Glutamatergic neuron (in vitro differentiated cells): ENCODE measurements at places on chromosomes 3 and 15. TPM values are rescaled to one million over a fixed set of nuclear protein-coding genes. Genes with fewer than 3 reads are reported as not detected.

Gene DUOXA2
- not detected for total RNA-seq

DNA sequence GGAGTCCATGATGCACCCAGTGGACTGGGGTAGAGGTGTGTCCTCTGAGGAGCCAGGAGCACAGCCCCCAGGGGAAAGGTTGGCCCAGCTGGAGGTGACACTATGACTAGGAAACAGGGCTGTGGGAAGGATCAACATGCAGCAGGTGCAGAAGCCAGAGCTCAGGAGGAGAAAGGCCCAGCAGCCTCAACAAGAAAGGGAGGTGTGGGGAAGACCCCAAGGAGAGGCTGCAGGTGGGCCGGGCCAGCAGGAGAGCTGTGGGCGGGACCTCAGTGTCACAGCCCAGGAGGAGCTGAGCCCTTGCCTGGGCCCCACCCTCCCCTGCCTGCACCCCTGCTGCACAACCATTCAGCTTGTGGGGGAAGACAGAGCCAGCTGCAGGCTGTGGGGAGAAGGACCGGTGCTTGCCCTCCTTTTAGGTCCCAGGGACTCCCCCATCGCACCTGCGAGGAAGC, 18.4 kb upstream of the KLF13 start:
- H3K27me3 ChIP-seq = peaks cover 24% of the 10 kb centered on the region
- no peak for DNase-seq

Gene P2RY14
- not detected for total RNA-seq

Gene ANKUB1
- total RNA-seq = not detected

Gene CA12
- not detected for total RNA-seq

DNA sequence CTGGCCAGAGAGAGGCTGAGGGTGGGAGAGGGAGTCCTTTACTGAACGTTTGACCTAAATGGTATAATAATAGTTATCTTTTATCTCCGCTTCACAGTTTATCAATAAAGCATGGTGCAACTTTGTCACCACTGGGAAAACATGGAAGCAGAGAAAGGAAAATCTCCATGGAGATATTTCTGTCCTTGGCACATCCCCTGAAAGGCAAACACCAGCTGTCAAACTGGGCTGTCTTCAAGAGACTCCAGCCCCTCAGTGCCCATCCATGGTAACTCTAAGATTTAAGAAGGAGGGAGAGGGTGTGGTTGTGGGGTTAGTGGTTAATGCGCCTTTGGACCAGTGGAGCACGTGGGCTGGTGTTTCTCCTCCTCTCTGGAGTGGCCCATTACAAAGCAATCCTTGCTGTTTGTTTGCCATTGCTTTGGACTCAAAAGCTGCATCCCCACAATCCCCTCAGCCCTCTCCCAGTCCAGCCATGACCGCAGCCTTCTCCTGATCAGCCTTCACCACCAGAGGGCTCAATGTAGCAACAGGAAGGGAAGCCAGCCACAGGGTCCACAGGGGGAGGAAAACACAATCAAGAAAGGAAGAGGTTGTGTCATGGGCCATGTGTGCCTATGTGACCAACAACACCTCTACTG, 38.2 kb upstream of the FAM174B start:
- H3K4me1 ChIP-seq = no peaks in the 10 kb centered on the region
- H3K27me3 ChIP-seq = no peaks in the 10 kb centered on the region
- H3K4me3 ChIP-seq = no peak overlapping the region
- peaks cover 22% of the 10 kb centered on the region for H3K36me3 ChIP-seq

DNA sequence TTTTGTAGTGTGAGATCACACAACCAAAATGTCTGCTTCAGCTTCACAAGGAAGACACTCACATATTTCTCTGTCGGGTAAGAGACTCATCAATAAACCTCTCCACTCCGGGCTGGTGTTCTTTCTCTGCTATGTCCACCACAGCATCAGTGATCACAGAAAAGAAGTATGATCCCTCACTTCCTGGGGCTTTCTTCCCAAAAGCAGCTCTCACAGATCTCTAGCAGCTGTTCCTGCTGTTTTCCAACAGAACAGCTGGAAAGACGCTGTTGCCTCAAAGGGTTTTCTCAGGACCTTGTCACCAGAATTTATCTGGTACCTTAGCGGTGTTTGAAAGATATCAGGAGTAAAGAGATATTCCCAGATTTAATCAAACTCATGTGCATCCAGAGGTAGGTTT, 46.4 kb downstream of the GATM start:
- no peak overlapping the region for H3K4me3 ChIP-seq
- H3K27me3 ChIP-seq = no peaks in the 10 kb centered on the region
- no peak for DNase-seq
- H3K36me3 ChIP-seq = no peaks in the 10 kb centered on the region

- peaks cover 16% of the 10 kb centered on the region for H3K4me1 ChIP-seq
- H3K27me3 ChIP-seq = no peaks in the 10 kb centered on the region
- no peak overlapping the region for H3K4me3 ChIP-seq
Measured at GRCh38 chr15:78012643-78013077, 64.9 kb downstream of the TBC1D2B start.

DNA sequence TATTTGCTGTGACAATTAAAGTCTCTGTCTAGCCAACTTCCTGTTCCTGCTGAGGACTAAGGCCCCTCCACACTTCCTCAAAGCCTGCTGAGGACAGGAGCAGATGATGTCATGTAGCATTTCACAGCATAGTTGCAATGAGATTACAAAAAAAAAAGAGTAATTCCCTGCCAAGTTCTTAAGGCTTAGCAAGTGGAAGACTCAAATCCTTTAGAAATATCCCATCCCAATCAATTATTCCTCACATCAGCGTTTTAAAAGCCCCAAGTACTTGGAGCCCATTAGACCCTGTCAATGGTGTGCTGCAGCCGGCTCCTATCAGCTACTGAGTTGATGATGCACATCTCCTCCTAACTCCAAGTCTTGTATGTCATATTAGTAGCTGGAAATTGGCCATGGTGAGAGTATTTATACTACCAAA, 51.7 kb downstream of the TRANK1 start:
- no peaks in the 10 kb centered on the region for H3K27me3 ChIP-seq
- no peaks in the 10 kb centered on the region for H3K36me3 ChIP-seq
- H3K4me1 ChIP-seq = peaks cover 5% of the 10 kb centered on the region
- DNase-seq = no peak

Gene CLASP2
- total RNA-seq = 384 TPM

DNA sequence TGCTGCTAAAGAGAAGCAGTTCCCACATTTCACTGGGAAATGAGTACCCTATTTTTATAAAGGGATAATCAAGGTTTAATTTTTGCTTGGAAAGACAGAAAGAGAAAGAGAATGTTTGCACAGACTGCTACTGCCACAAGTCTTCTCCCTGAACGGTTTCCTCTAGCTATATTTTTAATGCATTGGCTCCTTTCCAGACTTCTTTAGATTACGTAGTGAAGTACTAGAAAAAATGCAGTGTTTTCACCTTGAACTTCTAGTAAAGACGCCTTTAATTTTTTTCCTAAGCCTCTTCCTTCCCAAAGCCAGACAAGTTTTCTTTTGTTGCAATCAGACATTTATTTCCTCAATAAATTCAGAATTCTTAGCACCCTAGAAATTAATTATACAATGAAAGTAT, 248.3 kb upstream of the CCDC54 start:
- H3K36me3 ChIP-seq = no peaks in the 10 kb centered on the region
- no peak overlapping the region for H3K4me3 ChIP-seq
- no peak overlapping the region for H3K27ac ChIP-seq
- no peak for DNase-seq
- H3K27me3 ChIP-seq = no peaks in the 10 kb centered on the region

Gene GADL1
- not detected for total RNA-seq

DNA sequence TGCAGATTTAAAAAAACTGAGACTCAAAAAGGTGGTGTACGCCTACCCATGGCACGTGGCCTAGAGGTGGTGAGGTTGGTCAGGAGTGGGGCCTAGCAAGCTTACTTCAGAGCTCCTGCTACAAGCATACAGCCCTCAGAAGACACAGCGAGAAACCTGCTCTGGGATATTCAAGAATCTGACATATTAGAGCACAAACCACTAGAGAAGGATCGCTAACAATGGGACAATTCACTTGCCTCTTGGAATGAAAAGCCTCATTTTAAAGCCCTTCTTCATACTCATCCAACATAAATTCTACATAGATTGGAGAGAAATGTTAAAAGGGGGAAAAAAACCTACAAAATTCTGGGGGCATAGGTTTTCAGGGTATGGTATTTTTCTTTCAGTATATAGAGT, 118.0 kb upstream of the ARHGEF3 start:
- no peak overlapping the region for H3K4me3 ChIP-seq
- H3K27me3 ChIP-seq = no peaks in the 10 kb centered on the region
- H3K4me1 ChIP-seq = no peaks in the 10 kb centered on the region
- H3K36me3 ChIP-seq = no peaks in the 10 kb centered on the region
- no peak overlapping the region for H3K27ac ChIP-seq

GRCh38 chr3:31985831-31986230, 4.3 kb downstream of the ZNF860 start:
- H3K27ac ChIP-seq = no peak overlapping the region
- H3K27me3 ChIP-seq = peaks cover 4% of the 10 kb centered on the region
- no peaks in the 10 kb centered on the region for H3K36me3 ChIP-seq
- H3K4me3 ChIP-seq = no peak overlapping the region
- H3K4me1 ChIP-seq = no peaks in the 10 kb centered on the region

DNA sequence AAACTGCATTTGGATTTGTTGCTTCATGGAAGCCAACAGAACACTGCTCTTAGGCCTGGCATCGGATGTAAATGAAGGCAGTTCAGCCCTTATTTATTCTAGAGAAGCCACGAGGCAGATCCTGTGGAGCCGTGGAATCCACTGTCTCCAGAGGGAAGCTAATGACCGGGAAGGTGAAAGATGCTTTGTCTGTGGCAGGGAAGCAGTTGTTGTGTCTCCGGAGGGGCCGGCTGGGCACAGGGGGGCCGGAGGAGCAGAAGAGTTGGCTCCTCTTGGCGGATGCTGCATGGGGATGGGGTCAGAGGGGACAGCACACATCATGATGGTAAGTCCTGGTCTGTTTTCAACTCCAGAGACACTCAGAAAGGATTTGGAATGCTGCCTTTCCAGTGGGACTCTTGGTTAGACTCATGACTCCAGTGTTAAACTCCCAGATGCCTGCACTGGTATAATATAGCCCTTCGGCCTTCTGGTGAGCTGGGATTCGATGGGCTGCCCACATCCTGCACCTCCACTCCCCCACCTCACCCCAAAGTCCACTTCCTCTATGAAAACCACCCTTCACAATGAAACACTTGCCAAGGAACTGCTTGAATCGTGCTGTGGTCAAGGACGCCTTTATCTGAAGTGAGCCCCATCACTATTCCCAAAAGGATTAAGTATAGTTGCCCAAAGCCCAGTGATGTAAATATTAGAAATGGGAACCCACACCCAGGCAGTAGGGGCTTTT, 33.6 kb downstream of the TPM1 start:
- no peaks in the 10 kb centered on the region for H3K36me3 ChIP-seq
- DNase-seq = no peak
- no peak overlapping the region for H3K27ac ChIP-seq
- H3K4me3 ChIP-seq = no peak overlapping the region
- peaks cover 27% of the 10 kb centered on the region for H3K4me1 ChIP-seq

DNA sequence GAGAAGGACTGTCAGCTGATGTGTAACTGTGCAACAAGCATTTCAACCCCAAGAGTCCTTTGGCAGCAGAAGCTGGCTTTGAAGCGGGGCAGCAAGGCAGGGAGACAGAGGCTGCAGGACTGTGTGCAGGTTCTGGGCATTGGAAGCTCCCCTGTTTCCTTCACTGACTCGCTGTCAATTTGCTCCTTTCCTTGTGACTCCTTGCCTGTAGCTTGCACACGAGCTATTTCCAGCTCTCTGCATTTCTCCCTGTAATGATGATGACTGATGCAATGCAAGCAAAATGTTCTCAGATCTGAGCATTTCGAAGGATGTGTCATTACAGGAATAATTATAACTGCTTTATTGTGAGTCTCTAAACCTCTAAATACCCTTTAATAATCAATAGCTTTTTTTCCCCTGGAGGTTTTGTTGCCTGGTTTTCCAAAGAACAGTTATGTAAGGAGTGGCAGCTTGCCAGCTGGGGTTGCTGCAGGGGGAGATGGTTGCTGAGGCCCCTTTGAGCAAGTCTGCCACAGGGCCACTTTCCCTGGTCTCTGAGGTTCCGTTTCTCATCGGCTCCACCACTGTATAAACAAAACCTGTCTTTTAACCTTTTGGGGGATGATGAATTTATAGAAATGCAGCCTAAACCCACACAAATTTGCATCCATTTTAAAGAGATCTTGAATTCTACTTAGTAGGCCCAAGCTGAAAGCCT, 2.8 kb downstream of the APOD start:
- DNase-seq = no peak
- H3K27ac ChIP-seq = peak overlapping the region; percentile 41
- peaks cover 15% of the 10 kb centered on the region for H3K4me1 ChIP-seq
- peak overlapping the region; percentile 16 for H3K4me3 ChIP-seq
- no peaks in the 10 kb centered on the region for H3K36me3 ChIP-seq
